Kasumi-1 (cell line): ENCODE measurements at places on chromosomes 2 and 18.

DNA sequence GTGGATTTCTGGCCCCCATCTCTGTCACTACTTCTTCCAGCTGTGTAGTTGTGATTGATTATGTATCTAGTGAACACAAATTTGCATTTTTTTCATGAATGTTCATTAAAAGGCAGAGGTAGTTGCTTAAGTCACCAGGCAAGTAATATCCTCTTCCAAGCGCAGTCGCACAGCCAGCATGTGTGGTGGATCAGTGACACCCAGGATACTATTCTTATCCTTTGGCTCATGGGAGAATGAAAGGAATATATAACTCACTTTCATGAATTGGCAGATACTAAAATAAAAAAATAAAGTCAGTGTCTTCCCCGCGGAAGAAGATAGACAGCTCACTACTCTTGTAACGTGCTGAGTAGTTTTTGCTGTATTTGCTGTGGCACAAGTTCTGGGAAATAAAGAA lies 387.8 kb downstream of the CDH7 start:
- no peak for DNase-seq

- no peak for DNase-seq
These were observed 45.4 kb upstream of the SMIM21 start for GRCh38 chr18:75472906-75473305.

- no peak for DNase-seq
These were observed 17.8 kb downstream of the CRIM1 start for GRCh38 chr2:36373149-36373926.

DNA sequence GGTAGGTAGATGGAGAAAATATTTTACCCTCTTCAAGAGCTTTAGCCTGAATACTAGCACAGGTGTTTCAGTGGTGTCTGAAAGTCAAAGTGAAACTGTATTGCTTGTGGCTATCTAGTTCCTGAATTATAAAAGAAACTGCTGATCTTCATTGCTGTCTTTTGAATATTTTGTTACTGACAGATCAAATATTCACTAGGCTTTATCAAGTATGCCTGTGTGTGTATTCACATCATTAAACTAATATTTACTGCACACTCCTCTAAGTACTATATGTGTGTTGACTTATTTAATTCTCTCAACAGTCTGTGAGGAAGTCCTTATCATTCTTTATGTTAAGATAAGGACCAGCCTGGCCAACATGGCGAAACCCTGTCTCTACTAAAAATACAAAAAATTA lies 139.6 kb downstream of the SOCS6 start:
- DNase-seq = no peak

GRCh38 chr2:28516430-28516829 lies 20.6 kb downstream of the PLB1 start:
- no peak for DNase-seq

- no peak for DNase-seq
These were observed 202.1 kb upstream of the ACVR2A start for GRCh38 chr2:147642765-147643164.

DNA sequence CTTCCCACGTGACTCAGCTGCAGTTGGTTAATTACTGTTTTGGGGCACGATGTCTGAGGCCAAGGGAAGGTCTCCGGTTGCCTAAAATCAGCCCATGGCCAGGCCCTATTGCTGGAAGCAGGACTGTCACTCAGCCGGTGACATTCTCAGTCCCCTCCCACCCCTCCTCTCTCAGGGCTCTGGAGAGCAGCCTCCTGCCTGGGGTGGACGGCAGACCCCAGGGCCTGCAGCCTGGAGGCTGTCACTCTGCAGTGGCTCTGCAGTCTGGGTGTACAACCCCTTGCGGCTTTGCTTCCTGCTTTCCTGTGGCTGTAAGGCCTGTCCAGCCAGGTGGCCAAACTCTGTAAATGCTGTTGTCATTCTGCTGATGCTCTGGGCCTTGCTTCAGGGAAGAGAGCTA lies 32.8 kb downstream of the ZBTB7C start:
- no peak for DNase-seq

- no peak for DNase-seq
These were observed 96.8 kb downstream of the VAPA start for GRCh38 chr18:10010611-10011015.
